ENCODE measurements at places on chromosomes 2 and 18.

- DNase-seq: peak; percentile 47
Observed at GRCh38 chr2:128500138-128500800, 181.6 kb upstream of the HS6ST1 start.

- no peak for DNase-seq
Observed at GRCh38 chr2:149715005-149715592, 127.5 kb upstream of the MMADHC start.

GRCh38 chr18:59354731-59355130 lies 4.3 kb downstream of the LMAN1 start:
- DNase-seq: no peak

DNA sequence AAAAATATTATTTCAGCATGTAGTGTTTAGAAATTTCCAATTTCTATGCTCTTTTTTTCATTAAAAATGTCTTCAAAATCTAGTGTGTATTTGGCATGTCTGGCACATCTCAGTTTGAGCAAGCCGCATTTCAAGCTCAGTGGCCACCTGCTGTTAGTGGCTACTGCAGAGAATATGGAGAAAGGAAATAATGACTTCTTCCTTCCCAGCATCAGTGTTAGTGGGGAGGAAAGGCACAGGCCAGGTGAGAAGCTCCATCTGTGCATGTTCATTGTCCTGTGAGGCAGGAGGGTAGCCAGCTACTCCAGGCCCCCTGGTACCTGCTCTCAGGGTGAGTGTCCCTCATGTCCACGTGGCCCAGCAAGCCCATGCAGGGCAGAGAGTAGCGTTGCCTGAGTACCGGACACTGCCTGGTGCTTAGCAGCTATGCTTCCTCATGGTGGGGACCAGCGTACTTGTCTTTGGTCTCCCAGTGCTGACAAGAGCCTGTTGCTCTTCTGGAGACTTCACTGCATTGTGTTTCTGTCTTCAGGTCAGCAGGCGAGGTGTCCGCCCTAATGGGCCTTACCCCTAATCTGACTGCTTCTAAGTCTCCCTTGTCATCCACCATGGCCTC lies 67.4 kb upstream of the CHMP1B start:
- DNase-seq: no peak

DNA sequence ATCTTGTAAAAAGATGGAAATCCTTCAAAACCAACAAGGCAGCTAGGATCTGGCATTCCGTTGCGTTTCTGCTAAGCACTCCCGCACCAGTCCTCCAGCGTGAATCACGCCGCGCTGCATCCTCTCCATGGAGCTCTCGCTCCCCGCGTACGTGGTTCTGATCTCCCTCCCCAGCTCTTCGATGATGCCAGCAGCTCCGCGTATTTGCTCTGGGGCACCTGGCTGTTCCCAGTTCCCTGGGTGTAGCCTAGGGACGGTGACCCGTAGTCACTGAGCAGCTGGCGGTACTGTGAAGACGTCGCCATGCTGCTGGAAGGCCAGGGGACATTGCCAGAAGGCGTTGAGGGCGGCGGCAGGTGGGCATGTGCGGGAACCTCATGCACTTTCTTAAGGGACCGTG lies 407.5 kb downstream of the RNF144A start:
- DNase-seq: no peak
